ENCODE measurements at places on chromosomes 2 and 18.

GRCh38 chr2:112627060-112628040 lies 18.4 kb upstream of the SLC20A1 start:
- no peaks in the 10 kb centered on the region for H3K36me3 ChIP-seq
- peak overlapping the region; percentile 34 for H3K4me3 ChIP-seq
- peaks cover 82% of the 10 kb centered on the region for H3K4me1 ChIP-seq
- DNase-seq = no peak

- peaks cover 49% of the 10 kb centered on the region for H3K36me3 ChIP-seq
- no peaks in the 10 kb centered on the region for H3K27me3 ChIP-seq
- H3K27ac ChIP-seq = no peak overlapping the region
- DNase-seq = no peak
- peaks cover 4% of the 10 kb centered on the region for H3K4me1 ChIP-seq
Observed at GRCh38 chr2:200471928-200472645, 37.8 kb downstream of the KCTD18 start.

GRCh38 chr2:43931293-43931692 lies 64.5 kb downstream of the LRPPRC start:
- no peaks in the 10 kb centered on the region for H3K27me3 ChIP-seq
- H3K27ac ChIP-seq = no peak overlapping the region
- no peak for DNase-seq
- H3K4me3 ChIP-seq = no peak overlapping the region

DNA sequence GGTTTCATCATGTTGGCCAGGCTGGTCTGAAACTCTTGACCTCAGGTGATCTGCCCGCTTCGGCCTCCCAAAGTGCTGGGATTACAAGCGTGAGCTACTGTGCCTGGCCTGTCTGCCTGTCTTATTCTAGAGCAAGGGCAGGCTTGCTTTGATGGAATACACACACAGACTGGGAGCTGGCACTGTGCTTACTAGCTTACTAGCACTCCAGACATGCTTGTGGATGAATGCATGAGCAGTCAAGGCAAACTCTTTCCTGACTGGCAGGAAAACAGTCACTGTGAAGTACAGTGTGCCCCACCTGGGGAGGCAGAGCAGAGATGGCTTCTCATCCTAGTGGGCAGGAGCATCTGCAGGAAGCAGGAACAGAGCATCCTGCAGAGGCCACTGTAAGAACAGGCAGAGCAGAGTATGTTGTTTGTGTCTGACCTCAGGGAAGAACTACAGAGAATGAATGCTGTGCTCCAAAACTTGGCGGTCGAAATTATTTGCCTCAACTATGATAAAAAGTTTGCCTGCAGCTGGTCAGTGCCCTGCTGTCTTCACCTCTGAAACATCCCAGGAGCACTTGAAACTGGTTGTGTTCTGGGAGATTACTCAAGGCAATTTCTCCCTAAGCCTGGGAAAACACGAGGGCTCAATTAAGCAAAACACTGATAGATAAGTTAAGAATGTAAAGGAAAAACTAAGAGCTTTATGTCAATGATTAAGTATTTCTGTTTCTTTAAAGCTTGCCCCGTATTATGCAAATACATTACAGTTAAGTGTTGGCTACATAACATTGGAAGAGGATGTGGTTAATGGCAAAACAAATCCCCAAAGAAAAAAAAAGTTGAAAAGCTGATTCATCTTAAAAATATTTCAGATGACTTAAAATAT lies 102.4 kb downstream of the VAPA start:
- no peak for DNase-seq
- H3K4me3 ChIP-seq = no peak overlapping the region
- no peaks in the 10 kb centered on the region for H3K27me3 ChIP-seq
- H3K36me3 ChIP-seq = no peaks in the 10 kb centered on the region
- peak overlapping the region; percentile 82 for H3K27ac ChIP-seq

- H3K4me3 ChIP-seq = peak overlapping the region; percentile 40
- no peaks in the 10 kb centered on the region for H3K27me3 ChIP-seq
- H3K4me1 ChIP-seq = peaks cover 64% of the 10 kb centered on the region
Observed at GRCh38 chr18:58998401-58999203, 133.9 kb downstream of the ZNF532 start.

DNA sequence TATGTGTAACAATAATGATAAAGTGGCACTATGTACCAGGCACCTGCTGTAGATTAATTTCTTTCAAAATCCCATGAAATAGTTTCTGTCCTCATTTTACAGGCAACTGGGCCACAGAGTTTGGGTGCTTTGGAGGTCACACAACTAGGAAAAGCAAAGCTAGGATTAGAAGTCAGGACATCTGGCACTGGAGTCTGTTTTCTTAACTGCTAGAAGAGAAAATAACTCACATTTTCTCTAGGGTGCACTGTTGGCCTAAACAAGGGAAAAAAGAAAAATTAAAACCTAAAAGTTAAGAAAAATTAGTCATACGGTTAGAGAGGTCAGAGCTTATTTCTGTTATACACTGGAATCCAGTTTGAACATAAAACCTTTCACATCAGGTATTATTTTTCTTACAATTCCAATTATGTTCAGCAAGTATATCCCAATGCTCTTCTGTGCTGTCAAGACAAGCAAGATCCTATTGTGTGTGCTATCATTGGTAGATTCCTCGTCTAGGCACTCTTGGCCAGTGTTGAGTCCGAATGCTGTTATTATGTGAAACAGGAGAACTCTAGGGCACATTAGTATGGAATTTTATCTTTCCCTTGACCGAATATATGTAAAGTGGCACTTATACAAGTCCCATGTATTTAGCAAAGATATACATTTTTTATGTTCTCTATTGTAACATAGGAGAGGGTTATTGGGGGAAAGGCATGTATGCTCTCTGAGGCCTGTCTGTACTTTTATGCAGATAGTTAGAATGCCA lies 1.5 kb upstream of the OSGEPL1 start:
- no peak overlapping the region for H3K27ac ChIP-seq
- H3K36me3 ChIP-seq = peaks cover 8% of the 10 kb centered on the region
- H3K4me3 ChIP-seq = no peak overlapping the region

GRCh38 chr2:106685180-106685897 lies 198.2 kb downstream of the CD8B2 start:
- H3K4me1 ChIP-seq = no peaks in the 10 kb centered on the region
- peaks cover 22% of the 10 kb centered on the region for H3K27me3 ChIP-seq
- no peak overlapping the region for H3K27ac ChIP-seq
- no peak overlapping the region for H3K4me3 ChIP-seq
- peaks cover 10% of the 10 kb centered on the region for H3K36me3 ChIP-seq
- no peak for DNase-seq

DNA sequence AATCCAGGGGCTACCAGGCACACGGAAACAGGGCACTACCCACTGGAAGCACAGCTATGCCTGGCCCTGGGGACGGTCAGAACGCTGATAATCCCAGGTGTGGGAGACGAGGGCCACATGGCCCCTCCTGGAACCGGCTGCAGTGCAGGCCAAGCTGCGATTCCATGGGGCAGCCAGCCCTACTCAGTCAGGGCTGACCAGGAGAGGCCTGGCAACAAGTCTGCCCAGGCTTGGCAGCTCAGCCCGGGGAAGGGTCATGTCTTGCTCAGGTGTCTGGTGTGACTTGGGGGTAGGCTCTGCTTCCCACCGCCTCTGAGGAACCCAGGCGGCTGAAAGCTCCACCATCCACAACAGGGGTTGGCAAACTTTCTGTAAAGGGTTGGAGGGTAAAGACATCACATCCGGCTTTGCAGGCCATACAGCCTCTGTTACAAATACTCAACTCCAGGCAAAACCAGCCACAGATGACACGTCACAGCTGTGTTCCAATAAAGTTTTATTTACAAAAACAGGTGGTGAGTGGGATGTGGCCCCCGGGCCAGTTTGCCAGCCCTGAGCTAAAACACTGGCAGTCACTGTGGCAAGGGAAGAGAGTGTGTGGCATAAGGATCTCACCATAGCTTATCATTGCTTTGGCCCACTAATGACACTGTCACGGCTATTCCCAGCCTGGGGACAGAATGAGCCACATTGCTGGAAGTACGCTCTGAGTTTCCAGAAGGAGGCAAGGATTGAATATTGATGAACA lies 85.2 kb downstream of the NDUFA10 start:
- no peaks in the 10 kb centered on the region for H3K36me3 ChIP-seq
- DNase-seq = peak; percentile 64
- H3K4me1 ChIP-seq = no peaks in the 10 kb centered on the region
- H3K4me3 ChIP-seq = no peak overlapping the region
- no peaks in the 10 kb centered on the region for H3K27me3 ChIP-seq
